ENCODE measurements at places on chromosomes 7 and 10.

GRCh38 chr7:116707289-116707688, 35.3 kb downstream of the MET start:
- DNase-seq, result no peak

DNA sequence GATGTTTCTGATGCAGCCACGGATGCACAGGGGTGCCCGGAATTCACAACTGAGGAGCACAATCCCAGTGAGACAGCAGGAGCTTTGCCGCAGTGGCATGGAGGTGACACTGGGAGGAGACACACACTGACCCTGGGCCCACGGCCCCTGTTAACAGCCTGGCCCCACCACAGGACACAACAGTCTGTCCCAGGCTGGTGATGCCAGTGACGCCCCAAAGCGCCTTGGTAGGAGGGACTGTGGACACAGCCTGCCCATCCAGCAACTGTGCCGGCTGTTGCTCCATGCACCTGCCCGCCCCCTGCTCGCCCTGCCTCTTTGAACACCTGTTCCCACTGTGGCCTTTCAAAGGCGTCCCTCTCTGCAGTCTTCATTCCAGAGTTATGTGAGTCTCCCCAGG, 49.8 kb downstream of the KLF6 start:
- DNase-seq, result no peak

DNA sequence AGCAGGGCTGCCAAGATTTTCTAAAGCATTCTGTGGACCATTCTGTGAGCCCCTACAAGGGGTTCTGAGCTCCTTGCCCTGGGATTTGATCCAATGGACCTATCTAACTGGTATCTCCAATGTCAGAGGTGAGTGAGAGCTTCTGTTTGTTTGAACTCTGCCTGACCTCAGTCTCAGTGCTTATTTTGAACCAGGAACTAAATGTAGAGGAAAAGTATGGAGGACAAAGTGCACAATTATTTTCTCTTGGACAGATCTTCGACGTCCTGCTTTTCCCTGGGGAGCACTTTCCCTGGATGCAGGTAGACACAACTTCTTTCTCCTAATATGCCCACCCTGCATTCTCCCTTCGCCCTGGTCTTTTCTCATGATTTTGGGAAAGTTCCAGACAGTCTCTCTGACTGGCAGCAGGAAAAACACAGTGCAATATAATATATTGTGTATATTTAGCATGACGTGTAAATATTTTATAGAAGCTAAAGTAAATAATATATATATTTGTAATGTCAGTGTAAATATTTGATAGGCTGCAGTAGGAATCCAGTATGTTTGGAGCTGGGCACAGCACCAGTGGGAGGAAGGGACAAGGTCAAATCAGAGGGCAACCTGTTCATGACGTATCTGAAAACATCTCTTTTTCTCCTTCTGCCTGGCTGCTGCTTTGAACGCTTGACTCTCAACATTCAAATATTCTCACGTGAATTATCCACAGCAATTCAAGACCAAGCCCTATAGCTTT, 184.0 kb upstream of the LYZL1 start:
- no peak for DNase-seq

- DNase-seq, result no peak
These were observed 82.5 kb downstream of the TMEM178B start for GRCh38 chr7:141156407-141156806.

GRCh38 chr7:113562801-113563200, 356.0 kb downstream of the PPP1R3A start:
- DNase-seq, result no peak

DNA sequence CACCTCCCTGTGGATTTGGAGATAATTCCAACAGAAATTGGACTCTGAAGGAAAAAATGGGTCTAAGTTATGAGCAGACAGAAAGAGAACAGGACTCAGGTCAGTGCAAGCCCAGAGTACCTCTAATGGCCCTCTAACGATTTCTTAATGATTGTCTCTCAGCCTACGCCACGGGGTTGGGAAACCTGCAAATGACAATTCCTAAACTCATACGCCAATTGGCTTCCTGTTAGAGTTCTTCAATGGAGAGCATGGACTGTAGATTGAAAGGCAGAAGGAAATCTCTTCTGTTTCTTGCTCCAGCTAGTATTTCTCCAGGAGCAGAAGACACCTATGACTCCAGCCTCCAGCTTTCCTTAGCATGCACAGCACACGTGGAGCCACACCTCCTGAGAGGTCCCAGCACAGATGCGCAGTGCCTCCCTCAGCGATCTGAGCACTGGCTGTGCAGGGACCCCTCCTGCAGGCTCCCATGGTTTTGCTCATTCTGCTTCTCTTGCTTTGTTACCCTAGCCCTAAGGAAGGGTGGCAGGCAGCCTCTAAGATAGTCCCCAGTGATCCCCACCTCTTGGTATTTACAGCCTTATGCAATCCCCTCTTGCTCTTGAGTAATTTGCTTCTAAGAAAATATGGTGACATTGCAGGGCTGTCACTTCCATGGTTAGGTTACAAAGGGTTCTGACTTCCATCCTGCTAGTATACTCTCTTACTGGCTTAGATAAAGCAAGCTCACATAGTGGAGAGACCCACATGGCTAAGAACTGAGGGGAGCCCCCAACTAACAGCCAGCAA, 30.1 kb downstream of the DENND11 start:
- no peak for DNase-seq

DNA sequence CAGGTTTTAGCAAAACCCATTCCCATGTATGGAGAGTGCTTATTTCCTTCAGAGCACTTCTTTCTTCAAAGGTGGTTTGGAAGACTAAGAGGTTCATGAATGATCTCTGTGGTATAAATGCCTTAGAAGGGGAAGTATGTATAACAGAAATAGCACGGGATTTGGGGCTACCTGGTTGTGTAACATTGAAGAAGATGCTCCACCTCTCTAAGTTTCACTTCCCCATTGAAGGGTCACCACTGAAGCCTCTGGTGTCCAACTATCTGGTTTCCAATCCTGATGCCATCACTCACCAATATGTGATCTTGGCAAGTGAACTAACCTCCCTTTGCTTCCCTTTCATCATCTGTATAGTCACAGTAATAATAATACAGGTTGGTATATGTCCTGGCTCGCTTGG, 37.2 kb downstream of the CYCS start:
- DNase-seq, result no peak

GRCh38 chr7:5774136-5774535, 7.3 kb downstream of the RNF216 start:
- no peak for DNase-seq

- no peak for DNase-seq
These were observed 90.6 kb downstream of the CYP51A1 start for GRCh38 chr7:92043637-92044036.

All from stimulated activated CD4-positive, alpha-beta T cell treated with anti-CD3 and anti-CD28 coated beads, Interleukin-2, amount 100 ng/mL, for 24 hours (primary cell).